ENCODE measurements at places on chromosomes 4 and X.
A peak's percentile ranks its signal among the peaks of the same experiment; 100 is the strongest.

- no peak for DNase-seq
Measured at GRCh38 chrX:74514384-74514783, 93.1 kb downstream of the SLC16A2 start.

GRCh38 chr4:7717161-7717560, 222.5 kb downstream of the AFAP1 start:
- DNase-seq: no peak

GRCh38 chr4:69470561-69470960, 25.1 kb downstream of the UGT2B4 start:
- DNase-seq: no peak

GRCh38 chr4:36461344-36461743, 179.9 kb downstream of the DTHD1 start:
- no peak for DNase-seq

GRCh38 chr4:27624749-27625148, 764.1 kb downstream of the STIM2 start:
- no peak for DNase-seq

DNA sequence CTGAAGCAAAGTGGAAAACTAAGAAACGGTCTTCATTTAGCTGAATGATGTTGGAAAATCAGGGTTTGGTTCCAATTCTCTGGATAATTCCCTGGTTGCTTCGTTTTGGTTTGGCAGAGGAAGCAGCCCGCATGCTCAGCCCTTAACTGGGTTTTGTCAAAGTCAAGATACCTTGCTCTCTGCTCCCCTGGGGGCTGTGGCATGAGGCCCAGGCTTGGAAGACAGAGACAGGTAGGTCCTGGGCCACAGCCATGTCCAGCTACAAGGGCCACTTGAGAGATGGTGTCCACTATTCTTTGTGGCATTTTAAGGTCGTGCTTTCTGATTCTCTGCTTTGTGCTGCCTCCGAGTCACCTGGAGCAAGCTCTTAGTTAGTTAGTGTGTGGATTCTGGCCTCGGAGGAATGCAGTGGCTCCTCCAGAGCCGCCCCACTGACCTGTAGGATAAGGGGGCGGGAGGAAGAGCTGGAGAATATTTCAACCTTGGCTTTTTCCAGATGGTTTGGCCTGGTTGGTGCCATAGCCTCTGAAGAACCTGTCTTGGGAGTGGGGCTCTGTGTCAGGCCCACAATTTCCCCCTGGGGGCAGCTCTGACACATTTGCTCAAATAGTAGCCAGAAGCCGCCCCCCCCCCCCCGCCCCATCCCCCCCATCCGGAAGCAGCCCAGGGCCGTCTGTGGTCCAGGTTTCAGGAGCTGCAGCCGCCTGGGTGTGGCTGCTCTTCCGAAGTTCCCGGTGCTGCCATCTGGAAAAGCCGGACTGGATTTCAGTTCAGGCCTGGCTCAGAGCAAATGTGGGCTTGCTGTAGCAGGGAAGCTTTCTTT, 147.1 kb downstream of the NHS start:
- no peak for DNase-seq

DNA sequence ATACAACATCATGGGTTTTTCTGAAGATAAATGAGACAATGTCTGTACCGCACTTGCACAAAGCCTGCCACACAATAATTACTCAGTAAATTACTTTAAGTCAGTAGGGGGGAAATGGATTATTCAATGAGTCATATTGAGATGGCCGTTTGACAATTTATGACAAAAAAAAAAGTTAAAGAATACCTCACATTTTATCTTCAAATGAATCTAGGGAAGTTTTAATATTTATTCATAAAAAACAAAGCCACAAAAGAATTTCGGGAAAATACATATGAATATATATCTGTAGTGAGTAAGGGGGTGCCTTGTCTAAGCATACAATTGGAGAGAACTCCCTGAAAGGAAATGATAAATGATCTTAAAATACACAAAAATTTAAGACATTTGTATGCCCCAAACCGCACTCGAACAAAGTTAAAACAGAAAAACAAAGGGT, 197.0 kb upstream of the SLC7A11 start:
- DNase-seq: no peak

DNA sequence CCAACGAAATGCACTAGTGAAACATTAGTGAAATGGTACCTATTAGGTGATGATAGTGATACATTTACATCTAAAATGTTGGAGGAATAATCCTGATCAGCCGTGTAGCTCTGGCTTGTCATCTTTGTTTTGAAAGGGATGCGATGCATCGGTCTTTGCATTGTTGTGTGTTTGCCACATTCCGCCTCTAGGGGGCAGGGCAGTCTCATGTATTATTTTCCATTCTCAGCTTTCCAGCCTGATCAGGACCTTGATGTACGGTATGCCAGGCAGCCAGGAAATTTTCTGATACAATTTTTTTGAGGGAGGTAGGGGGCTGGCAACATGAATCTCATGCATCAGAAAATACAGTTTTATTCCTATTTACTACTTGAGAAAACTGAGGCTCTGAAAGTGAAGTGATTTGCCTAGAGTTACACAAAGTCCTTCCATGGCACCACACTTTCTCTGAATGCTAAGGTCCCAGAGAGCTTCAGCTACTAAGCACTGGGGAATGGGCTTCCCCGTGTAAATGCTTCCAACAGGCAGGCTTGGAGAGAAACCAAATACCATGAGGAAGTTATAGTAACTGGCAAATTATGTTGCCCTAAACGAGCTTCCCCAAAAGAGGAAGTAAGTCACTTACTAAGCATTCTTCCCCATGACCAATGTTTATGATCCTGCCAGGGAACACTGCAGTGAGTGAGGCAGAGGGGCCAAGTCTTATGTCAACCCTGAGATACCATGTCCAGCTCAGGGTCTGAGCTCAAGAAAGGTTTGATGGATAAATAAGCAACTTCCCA, 31.8 kb upstream of the IQSEC2 start:
- peak; percentile 51 for DNase-seq

DNA sequence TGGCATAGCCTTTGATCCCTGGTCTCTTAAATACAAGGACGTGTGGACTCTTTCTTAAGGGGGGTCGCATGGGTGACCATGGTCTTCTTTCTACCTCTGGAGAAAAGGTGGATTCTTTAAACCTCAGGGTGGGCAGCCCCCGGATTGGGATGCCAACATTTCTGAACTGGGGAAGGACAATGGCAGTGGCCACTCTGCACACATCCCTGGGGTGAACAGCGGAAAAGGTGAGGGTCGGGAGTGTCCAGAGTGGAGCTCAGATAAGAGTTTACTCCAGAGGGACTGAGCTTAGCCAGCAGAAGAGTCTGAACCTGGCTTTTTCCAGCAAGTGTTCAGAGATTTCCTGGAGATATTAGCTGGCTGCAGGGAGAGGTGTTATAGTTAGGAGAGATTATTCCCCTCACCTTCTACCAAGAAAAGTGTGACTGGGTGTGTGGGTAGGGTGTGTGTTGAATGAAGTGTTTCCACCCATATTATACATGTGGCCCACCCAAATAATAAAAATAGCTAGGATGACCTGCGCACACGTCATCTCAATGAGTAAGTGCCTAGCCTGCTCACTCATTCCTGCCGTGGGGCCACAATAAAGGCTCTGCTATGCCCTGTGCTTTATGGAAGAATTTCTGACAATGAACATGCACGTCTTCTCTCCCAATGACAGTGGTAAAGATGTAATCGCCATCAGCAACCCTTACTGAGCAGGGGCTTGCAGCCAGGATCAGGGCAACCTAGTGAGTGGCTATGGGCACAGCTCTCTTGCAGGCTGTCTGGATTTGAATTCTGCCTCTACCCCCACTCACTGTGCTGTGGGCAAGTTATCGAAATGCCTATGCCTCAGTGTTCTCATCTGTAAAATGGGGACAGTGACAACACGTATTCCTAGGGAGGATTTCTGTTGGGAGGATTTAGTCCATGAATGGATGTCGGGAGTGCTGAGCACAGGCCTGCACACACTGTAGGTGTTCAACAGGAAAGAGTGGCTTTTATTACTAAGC, 76.6 kb downstream of the SLC2A9 start:
- DNase-seq: no peak

- DNase-seq: no peak
Measured at GRCh38 chr4:88219099-88219498, 60.7 kb upstream of the ABCG2 start.

GRCh38 chrX:14697451-14697850, 168.1 kb downstream of the GLRA2 start:
- peak; percentile 11 for DNase-seq

DNA sequence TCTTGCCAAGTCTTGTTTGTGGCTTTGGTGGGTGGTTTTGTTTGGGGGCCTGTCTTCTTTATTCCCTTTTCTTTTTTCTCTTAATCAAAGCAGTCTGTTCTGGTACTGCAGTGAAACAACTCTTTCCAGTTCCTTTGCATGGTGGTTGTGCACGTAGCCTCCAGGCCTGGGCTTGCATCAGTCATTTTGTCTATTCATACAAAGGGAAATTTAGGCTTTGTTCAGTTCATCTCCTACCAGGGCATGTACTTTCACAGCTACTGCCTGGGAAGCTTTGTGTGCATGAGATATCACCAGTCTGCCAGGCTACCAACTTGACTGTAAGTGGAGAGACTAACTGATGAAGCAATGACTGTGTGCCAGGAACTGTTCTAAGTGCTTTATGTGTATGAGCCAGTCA, 8.5 kb downstream of the TRIM2 start:
- DNase-seq: no peak

DNA sequence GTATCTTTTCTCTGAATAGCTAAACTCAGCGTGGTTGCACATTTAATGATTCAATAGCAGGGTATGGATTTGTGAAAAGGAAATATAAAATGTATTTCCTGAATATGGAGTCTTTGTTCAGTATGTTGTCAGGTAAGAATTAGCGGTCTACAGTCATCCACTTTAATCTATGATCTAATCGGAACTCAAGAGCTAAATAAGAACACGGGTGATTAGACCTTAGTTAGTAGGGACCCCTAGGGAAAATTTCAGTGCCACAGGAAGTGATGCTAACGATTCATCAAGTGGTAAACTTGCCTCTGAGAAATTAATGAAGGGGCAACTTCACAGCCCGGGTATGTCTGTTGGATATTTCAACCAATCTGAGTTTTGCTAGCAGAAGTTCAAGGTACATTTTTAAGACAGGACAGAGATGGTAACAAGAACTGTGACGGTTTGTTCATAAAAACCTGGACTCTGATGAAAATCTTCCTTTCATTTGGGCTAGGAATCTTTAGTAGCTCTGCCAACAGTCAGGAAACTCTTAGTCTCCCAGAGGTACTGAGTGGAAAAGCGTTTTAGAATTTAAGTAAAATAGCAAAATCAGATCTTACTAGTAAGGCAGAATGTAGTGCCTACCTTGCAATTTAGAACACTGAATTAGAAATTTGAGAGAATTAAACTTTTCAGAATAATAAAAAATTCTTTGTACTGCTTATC, 47.1 kb downstream of the PCDH7 start:
- DNase-seq: no peak

- DNase-seq: no peak
Measured at GRCh38 chrX:155873188-155873587, 8.0 kb upstream of the VAMP7 start.

GRCh38 chrX:147779173-147779572, 132.5 kb upstream of the FMR1 start:
- no peak for DNase-seq

- DNase-seq: no peak
Measured at GRCh38 chr4:39636531-39637184, 2.0 kb downstream of the SMIM14 start.

- DNase-seq: no peak
Measured at GRCh38 chr4:94635177-94635576, 122.6 kb upstream of the BMPR1B start.

GRCh38 chr4:138996090-138996489, 19.5 kb upstream of the NOCT start:
- no peak for DNase-seq

- DNase-seq: no peak
Measured at GRCh38 chrX:66833426-66833825, 194.5 kb upstream of the EDA2R start.

DNA sequence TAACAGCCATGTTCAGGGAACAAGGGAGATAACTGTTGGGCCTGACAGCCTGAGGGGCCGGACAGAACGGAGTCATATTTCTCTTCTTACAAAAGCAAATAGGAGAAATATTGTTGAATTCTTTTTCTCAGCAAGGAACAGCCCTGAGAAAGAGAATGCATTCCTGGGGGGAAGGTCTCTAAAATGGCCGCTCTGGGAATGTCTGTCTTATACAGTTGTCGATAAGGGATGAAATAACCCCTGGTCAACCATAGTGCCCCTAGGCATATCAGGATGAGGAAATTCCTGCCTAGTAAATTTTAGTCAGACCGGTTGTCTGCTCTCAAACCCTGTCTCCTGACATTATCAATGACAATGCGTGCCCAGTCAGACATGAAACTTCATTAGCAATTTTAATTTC, 1925.5 kb downstream of the PCDH7 start:
- DNase-seq: no peak

- no peak for DNase-seq
Measured at GRCh38 chr4:54157606-54158005, 57.6 kb downstream of the GSX2 start.

GRCh38 chrX:17323397-17323796, 51.6 kb upstream of the NHS start:
- no peak for DNase-seq

- no peak for DNase-seq
Measured at GRCh38 chrX:139077281-139078250, 366.0 kb upstream of the FGF13 start.

DNA sequence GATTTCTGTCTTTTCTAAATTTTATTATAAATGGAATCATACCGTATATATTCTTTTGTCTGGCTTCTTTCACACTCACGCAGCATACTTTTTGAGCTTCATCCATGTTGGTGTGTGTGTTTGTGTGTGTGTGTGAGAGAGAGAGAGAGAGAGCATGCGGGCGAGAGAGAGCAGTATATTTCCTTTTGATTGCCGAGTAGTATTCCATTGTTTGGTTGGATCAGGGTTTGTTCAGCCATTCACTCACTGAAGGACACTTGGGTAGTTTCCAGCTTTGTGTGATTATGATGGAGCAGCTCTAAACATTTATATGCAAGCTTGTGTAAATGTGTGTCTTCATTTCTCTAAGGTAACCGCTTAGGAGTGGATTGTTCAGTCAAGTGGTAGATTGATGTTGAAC, 3.1 kb upstream of the L1CAM start:
- no peak for DNase-seq

DNA sequence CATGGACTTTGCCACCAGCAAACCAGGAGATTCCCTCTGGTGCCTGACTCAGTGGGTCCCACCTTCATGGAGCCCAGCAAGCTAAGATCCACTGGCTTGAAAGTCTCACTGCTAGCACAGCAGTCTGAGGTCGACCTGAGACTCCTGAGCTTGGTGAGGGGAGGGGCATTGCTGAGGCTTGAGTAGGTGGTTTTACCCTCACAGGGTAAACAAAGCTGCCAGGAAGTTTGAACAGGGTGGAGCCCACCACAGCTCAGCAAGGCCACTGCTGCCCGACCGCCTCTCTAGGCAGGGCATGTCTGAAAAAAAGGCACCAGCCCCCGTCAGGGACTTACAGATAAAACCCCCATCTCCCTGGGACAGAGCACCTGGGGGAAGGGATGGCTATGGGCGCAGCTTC, 28.1 kb downstream of the FAM9A start:
- no peak for DNase-seq

DNA sequence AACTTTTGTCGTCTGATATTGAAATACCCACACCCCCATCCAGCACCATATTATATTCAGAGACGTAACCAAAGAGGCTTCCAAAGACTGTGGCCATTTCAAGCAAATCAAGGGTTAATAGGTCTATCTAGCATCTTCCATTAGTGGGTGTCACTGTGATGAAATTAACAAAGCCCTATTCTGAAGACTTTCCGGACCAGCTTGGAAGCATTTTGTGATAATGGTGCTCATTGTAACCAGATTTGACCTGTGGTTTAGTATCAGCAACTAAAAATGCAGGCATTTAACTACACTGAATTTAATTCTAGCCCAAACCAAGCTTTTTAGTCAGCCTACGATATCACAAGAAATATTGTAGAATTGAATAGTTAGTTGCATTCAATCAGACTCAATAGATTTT, 309.7 kb upstream of the TENM3 start:
- no peak for DNase-seq

Measured in body of pancreas (tissue), 4 donors.